ENCODE measurements at places on chromosomes 7 and 10.

GRCh38 chr7:149422914-149423301 lies 38.0 kb downstream of the ZNF777 start:
- no peak for ATAC-seq

DNA sequence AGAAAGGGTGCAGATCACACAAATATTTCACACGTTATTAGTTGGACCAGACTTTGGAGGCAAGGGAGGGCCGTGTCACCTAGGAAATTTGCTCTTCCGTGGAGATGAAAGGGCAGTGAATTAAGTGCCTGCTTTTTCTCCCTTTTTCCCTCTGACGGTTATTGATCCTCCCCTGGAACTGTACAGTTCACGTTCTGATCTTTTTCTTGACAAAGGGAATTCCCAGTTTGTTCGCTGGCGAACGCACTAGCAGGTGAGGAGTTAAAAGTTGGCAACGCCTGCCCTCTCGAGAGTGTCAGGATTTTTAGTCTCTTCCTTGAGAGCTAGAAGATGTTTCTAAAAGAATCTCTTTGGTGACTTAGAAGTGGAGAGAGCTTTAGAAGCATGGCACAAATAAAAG lies 111.5 kb downstream of the TCF7L2 start:
- ATAC-seq: no peak

- no peak for ATAC-seq
Measured at GRCh38 chr10:59465088-59465487, 102.7 kb upstream of the FAM13C start.

GRCh38 chr10:110827410-110827809 lies 44.3 kb upstream of the PDCD4 start:
- no peak for ATAC-seq

- no peak for ATAC-seq
Measured at GRCh38 chr7:158328376-158329013, 259.1 kb downstream of the PTPRN2 start.

DNA sequence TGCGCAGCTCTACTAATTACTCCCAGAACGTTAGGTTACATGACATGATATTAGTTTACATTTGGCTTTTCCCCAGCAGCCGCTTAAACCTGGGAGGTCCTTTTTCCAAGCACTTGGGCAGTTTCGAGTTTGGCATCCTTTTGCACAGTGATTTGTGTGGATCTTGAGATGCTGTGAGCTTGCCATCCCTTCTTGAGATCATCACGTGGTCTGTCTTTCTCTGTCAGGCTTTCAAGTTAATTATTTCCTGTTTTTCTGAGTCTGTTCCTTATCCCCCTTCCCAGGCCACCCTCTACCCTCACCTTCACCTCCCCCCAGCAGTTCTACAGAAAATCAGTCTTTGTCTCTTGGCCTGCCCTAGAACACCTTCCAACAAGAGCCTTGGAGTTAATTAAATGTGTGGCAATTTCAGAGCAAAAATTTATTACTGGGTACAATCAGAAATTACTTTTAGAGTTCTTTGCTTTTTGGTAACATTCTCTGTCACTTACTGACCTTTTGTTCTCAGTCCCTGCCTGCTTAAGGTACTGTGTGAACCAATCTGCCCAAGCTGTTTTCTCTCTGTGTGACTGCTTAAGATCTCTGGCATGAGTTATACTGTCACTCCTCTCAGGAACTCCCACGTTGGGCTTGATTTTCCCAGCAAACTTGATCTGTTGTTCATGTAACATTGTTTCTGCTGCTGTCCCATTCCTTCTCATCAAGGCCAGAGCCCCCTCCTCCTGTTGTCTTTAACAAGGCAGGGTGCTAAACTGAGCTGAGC lies 3.1 kb upstream of the SLF2 start:
- ATAC-seq: no peak

GRCh38 chr10:87760195-87760905 lies 57.7 kb downstream of the ATAD1 start:
- no peak for ATAC-seq

- ATAC-seq: no peak
Measured at GRCh38 chr10:6035931-6036575, 26.1 kb downstream of the IL2RA start.

- peak; percentile 89 for ATAC-seq
Measured at GRCh38 chr10:103491729-103492364, 1.7 kb upstream of the NEURL1 start.

DNA sequence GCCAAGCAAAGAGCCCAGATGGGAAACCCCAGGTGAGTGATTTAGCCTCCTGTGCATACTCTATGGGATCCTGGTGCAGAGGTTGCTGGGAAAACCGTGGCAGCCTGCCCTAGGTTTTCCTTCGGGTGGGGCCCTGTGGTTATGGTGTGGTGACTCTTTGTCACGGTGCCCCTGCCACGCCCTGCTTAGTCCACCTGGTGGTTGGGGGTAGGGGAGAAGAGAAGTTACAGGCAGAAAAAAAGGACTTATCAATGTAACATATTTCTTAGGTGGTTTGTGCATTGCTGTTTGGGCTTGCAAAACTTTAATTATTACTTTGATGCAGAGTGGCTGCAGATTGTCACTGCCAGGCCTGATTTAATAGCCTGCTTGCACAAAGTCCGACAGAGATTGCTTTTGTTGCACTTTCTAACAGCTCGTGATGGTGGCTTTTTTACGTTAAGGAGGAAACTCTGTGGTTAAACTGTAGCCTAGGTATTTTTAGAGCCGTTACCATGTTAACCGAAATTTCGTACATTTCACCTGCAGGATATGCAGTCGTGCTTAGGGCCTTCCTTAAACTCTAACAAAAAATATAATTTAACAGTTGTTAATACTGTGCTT lies 197.4 kb downstream of the RNLS start:
- ATAC-seq: no peak

GRCh38 chr7:45236666-45237065 lies 79.1 kb downstream of the RAMP3 start:
- ATAC-seq: no peak

DNA sequence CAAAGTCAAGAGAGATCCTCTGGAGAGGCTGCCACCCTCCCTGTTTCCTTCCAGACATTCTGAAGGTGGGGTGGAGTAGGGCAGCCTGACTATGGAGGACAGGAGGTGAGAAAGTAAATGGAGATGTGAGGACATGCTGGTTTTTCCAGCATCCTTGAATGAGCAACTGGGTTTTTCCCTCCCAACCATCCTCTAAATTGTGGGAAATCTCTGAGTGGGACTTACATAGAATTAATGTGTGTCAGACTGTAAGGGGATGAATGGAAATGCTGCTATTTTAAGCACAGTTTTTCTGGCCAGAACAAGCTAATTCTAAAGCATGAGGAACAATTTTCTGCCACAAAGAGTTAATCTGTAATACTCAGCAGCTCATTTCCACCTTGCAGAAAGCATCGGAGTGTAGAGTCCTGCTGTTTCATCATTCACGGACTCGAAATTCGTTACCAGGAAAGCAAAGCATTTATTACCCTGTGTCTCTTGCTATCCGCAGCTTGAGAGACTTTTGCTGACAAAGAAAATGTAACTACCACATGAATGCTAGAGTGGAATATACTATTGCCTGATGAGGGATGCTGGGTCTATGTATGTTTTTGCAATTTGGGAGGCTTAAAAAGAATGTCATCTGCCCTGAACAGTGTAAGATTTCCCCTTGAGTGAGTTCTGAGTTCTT lies 213.0 kb downstream of the CELF2 start:
- no peak for ATAC-seq

DNA sequence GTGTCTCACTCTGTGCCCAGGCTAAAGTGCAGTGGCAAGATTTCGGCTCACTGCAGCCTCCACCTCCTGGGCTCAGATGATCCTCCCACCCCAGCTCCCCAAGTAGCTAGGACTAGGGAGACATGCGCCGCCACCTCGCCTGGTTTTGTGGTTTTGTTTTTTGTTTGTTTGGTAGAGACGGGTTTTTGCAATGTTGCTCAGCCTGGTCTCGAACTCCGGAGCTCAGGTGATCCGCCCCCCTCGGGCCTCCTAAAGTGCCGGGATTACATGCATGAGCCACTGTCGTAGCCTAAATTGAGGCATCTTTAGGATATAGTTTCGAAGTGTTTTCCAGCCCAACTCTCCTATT lies 781 bp downstream of the ZNF727 start:
- no peak for ATAC-seq

DNA sequence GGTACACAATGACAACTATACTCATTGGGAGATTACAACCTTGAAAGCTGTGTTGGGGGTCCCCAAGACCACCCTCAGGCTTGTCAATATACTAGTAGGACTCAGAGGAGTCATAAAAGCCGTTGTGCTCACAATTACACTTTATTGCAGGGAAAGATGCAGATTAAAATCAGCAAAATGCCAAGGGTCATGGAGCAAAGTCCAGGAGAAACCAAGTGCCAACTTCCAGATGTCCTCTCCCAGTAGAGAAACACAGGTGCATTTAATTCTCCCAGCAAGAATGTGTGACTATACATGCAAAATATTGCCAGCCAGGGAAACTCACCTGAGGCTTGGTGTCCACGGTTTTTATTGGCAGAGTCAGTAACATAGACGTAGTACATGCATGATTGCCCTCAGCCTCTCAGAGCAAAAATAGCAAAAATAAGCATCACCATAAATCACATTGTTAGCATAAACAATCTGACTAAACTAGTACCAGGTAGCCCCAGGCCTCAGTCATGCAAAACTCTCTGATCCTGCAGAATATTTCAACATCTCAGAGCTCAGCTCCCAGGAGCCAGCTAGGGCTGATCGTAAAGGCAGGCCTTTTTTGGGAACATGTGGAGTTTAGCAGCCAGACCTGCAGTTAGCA lies 50.7 kb downstream of the VIM start:
- ATAC-seq: no peak

DNA sequence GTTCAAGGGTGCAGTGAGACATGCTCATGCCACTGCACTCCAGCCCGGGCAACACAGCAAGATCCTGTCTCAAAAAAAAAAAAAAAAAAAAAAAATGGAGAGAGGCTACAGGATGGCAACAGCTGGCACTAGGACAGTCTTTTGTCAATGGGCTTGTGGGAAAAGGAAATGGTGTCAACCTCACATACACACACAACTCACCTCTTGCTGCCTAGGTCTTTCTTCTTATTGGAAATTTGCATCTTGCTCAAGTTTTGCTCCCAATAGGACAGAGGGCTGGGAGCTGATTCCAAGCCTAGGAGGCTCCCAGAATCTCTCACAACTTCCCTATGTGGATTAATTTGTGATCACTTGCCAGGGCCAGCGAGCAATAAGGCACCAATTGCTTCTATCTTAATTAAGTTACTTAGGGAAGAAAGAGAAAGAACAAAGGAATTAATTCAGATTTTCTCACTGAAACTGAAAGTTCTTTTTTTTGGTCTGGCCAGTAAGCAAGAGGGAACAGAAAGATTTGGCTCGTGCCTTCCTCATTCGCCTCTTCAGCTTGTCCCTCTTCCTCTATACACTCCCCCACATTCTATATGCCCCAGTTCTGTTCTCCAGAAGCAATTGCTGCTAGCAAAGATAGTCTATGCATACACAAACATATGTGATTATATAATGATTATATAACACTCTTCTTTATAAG lies 33.8 kb downstream of the MAP3K8 start:
- ATAC-seq: no peak

DNA sequence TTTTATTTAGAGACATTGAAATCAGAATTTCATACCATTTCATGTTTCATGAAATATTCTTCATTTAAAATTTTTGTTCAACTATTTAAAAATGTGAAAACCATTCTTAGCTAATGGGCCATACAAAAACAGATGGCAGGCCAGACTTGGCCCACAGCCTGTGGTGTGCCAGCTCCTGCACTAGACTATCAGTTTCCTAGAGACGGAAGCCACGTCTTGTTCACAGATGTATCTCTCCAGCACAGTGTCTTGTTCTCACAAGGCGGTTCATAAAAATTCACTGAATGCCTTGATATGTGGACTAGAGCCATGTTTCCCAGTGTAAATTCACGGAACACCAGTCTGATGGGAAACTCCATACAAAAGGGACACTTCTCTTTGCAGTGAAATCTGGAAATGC lies 216.0 kb downstream of the KCNMA1 start:
- ATAC-seq: no peak

GRCh38 chr7:77760809-77761453 lies 37.3 kb downstream of the TMEM60 start:
- no peak for ATAC-seq

- no peak for ATAC-seq
Measured at GRCh38 chr10:70197235-70197945, 27.1 kb upstream of the SAR1A start.

DNA sequence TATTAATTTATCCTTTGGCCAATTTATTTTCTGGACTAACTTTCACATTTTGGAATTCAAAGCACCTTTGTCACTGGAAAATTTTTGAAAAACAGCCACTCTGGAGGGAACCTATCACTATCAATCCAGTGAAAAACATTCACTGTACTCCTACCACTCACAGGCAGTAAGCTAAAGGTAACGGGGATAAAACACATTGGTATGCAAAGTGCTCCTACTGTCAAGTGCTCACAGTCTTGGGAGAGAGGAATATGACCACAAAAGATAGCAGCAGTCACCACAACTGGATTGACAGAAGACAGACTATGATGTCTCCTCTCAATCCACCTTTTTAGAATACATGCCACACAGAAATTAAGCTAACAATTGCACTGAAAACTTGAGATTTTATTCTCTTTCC lies 13.3 kb downstream of the GSAP start:
- ATAC-seq: no peak

- ATAC-seq: peak; percentile 4
Measured at GRCh38 chr7:6530626-6531491, 20.4 kb downstream of the GRID2IP start.

- peak; percentile 94 for ATAC-seq
Measured at GRCh38 chr10:48496831-48497779, 107.8 kb downstream of the ARHGAP22 start.

DNA sequence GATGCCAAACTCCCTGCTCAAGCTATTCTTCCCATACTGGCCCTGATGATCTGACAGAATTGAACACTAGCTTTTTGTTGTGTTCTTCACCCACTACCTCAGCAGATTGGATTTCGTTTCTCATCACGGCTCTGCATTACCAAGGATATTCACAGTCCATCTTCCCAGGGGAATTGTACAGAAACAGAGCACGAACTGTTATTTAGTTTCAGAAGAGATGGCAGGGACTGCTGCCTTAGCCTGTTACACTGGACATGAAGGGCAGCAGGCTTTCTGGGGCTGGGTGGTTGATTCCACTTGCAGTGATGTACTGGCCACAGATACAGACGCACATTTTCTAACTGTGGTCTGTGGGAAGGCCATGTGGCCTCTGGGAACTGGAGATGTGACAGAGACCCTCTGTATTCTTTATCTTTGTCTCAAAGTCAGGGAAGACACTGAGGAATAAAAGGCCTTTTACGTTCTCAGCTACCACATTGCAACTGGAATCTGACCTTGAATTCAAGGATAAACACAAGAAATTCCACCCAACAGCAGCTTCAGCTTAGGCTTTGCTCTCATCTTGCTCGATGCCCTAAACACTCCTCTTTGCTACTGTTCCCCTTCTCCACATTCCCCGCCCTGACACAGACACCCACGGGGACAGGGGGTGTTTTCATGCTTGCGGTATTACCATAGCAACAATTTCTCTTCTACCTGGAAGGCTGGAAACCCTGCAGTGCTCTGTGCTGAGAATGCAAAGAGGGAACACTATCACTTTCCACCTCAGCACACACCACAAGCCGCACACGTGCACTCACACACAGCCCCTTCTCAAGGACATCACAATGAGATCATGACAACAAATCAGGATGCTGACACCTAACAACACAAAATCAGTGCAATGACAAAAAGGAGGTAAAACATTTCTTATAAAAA lies 81.7 kb downstream of the RNF216 start:
- no peak for ATAC-seq
